ENCODE measurements at places on chromosomes 1 and 21.

GRCh38 chr21:43348170-43348766 lies 78.7 kb downstream of the SIK1 start:
- no peaks in the 10 kb centered on the region for H3K36me3 ChIP-seq
- peaks cover 4% of the 10 kb centered on the region for H3K4me1 ChIP-seq
- no peak overlapping the region for H3K4me3 ChIP-seq
- DNase-seq, result no peak

- no peaks in the 10 kb centered on the region for H3K27me3 ChIP-seq
- no peak overlapping the region for H3K4me3 ChIP-seq
- peaks cover 10% of the 10 kb centered on the region for H3K36me3 ChIP-seq
- no peak for DNase-seq
- no peak overlapping the region for H3K27ac ChIP-seq
These were observed 68.0 kb upstream of the TRAPPC10 start for GRCh38 chr21:43944078-43944633.

- DNase-seq, result no peak
- no peak overlapping the region for H3K27ac ChIP-seq
These were observed 170.4 kb downstream of the PTPRC start for GRCh38 chr1:198809247-198809646.

DNA sequence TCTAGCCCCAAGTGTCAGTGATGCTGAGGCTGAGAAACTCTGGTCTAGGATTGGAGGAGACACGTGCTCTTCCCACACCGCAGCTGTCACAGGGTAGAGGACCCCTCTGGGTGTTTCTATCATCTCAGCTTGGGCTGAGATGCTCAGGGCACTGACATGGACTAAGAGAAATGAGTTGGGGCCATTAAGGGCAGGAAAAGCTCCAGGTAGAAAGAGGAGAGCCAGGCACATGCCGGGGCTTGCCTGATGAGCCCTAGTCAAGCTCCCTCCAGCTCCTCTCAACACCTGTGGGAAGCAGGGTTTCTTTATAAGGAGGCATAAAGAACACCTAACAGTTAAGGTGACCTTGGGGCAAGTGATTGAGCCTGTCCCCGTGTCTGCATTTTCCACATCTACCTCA lies 17.3 kb downstream of the ABCA4 start:
- no peaks in the 10 kb centered on the region for H3K36me3 ChIP-seq
- DNase-seq, result no peak

GRCh38 chr1:1337793-1338147 lies 6.7 kb downstream of the TAS1R3 start:
- peak; percentile 36 for DNase-seq
- H3K27me3 ChIP-seq, result no peaks in the 10 kb centered on the region
- H3K4me1 ChIP-seq, result no peaks in the 10 kb centered on the region
- peak overlapping the region; percentile 34 for H3K27ac ChIP-seq
- no peaks in the 10 kb centered on the region for H3K36me3 ChIP-seq

GRCh38 chr1:39933956-39934941 lies 20.7 kb upstream of the MFSD2A start:
- H3K4me3 ChIP-seq, result no peak overlapping the region
- no peaks in the 10 kb centered on the region for H3K27me3 ChIP-seq
- H3K4me1 ChIP-seq, result no peaks in the 10 kb centered on the region

DNA sequence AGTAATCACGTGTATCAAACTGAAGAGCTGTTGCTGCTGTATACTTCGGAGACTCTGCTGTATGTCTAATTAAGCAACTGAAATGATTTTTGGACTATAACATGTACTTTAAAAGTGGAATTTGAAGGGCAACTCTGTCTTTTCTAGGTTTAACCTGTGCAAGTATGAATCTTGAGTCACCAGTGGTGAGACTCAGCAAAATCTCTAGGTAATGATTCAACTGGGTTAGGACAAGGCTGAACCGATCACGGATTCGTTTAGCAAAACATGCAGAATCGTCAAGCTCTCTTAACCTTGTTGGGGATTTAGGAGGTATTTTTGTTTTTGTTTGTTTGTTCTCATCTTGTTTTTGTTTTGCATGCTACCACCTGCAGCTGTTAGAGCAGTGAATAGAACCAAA lies 149.6 kb downstream of the CYYR1 start:
- no peak overlapping the region for H3K27ac ChIP-seq
- no peak overlapping the region for H3K4me3 ChIP-seq
- no peaks in the 10 kb centered on the region for H3K4me1 ChIP-seq
- no peaks in the 10 kb centered on the region for H3K36me3 ChIP-seq
- DNase-seq, result no peak
- H3K27me3 ChIP-seq, result peaks cover 4% of the 10 kb centered on the region

- H3K4me1 ChIP-seq, result no peaks in the 10 kb centered on the region
- H3K27me3 ChIP-seq, result no peaks in the 10 kb centered on the region
- H3K36me3 ChIP-seq, result no peaks in the 10 kb centered on the region
These were observed 313.1 kb upstream of the TMPRSS15 start for GRCh38 chr21:18716578-18717138.

GRCh38 chr1:168470901-168471431 lies 72.8 kb downstream of the XCL2 start:
- no peak overlapping the region for H3K4me3 ChIP-seq
- no peaks in the 10 kb centered on the region for H3K27me3 ChIP-seq
- peak overlapping the region; percentile 20 for H3K27ac ChIP-seq
- H3K4me1 ChIP-seq, result peaks cover 51% of the 10 kb centered on the region
- peaks cover 8% of the 10 kb centered on the region for H3K36me3 ChIP-seq

DNA sequence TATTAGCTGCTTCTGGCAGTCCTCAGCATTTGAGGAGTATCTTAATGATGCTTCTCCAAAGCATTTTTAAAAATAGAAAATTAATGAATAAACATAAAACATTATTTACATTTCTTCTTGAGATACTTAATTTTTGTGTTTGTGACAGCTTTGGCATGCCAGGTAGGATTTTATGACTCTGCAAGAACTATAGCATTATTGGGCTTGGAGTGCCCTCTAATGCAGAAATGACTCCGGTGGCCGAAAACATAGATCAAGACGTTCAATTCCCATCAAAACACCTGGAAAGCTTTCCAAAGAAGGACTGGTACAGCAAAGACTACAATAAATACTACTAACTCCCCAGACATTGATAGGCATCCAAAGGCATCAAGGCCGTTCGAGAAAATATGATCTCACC lies 366.4 kb upstream of the CXADR start:
- H3K36me3 ChIP-seq, result no peaks in the 10 kb centered on the region
- no peak overlapping the region for H3K27ac ChIP-seq
- H3K4me1 ChIP-seq, result no peaks in the 10 kb centered on the region
- no peaks in the 10 kb centered on the region for H3K27me3 ChIP-seq

- no peaks in the 10 kb centered on the region for H3K27me3 ChIP-seq
- no peak for DNase-seq
- H3K4me1 ChIP-seq, result no peaks in the 10 kb centered on the region
- H3K27ac ChIP-seq, result no peak overlapping the region
- no peaks in the 10 kb centered on the region for H3K36me3 ChIP-seq
These were observed 163.0 kb downstream of the ADGRL4 start for GRCh38 chr1:78843546-78843945.

DNA sequence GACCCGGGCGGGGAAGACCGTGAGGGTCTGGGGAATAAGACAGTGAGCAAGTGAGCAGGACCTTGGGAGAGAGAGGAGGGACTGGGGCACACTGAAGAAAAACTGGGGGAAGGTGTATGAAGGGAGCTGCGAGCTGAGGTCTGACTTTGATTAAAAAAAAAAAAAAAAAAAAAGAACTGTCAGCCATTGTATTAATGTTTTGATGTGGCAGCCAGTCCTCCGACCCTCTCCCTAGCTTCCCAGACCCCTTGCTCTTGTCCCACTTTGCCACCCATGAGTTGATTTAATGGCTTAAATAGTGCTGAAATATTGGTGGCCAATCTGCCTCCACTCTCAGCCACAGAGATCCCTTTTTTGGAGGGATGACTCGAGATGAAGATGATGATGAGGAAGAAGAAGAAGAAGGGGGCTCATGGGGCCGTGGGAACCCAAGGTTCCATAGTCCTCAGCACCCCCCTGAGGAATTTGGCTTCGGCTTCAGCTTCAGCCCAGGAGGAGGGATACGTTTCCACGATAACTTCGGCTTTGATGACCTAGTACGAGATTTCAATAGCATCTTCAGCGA lies 652 bp downstream of the HAX1 start:
- H3K36me3 ChIP-seq, result peaks cover 16% of the 10 kb centered on the region
- no peak for DNase-seq
- peak overlapping the region; percentile 95 for H3K4me3 ChIP-seq
- H3K27ac ChIP-seq, result peak overlapping the region; percentile 99

GRCh38 chr1:107914119-107914765 lies 50.7 kb downstream of the VAV3 start:
- H3K4me3 ChIP-seq, result no peak overlapping the region
- H3K4me1 ChIP-seq, result peaks cover 22% of the 10 kb centered on the region
- peaks cover 10% of the 10 kb centered on the region for H3K36me3 ChIP-seq
- no peaks in the 10 kb centered on the region for H3K27me3 ChIP-seq
- DNase-seq, result no peak

DNA sequence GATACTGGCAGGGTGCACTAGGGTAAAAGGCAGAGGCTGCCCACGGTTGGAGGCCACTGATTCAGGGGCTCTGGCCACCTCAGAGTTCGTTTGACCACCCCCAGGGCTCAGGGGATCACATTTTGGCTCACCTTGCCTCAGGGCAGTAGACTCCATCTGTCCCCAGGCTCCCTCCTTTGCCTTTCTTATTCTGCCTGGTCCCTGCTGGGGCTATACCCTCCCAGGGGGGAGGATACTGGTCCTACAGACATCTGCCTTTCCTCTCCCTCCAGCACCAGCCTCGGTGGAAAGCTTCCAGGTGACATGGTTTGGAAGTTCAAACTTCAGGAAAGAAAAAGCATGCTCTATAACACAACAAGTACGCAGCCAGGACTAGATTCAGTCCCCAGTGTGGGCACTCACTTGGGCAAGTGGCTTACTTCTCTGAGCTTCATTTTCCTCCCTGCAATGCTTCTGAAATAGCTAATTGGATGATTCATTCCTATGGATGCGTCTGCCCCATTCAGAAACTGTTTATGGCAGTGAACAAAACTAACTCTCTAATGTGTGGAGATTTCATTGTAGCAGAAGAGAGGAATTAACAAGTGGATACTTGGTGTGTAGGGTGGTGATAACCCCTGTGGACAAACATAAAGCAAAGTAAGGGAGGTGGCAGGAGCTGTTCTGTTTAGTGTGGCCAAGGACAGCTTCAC lies 154.8 kb downstream of the TRABD2B start:
- no peak for DNase-seq
- H3K27me3 ChIP-seq, result peaks cover 17% of the 10 kb centered on the region
- H3K4me3 ChIP-seq, result no peak overlapping the region
- H3K27ac ChIP-seq, result no peak overlapping the region
- no peaks in the 10 kb centered on the region for H3K4me1 ChIP-seq
- no peaks in the 10 kb centered on the region for H3K36me3 ChIP-seq

DNA sequence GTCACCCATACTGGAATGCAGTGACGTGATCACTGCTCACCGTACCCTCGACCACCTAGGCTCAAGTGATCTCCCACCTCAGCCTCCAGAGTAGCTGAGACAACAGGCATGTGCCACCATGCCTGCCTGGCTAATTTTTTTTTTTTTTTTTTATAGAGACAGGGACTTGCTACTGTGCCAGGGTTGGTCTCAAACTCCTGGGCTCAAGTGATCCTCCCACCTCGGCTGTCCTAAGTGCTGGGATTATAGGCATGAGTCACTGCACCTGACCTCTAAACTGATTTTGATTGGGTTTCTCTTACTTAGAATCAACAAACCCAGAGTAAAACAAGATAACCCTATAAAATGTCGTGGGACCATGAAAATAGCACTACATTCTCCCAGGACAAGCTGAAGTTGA lies 112.0 kb downstream of the UBE2U start:
- H3K27ac ChIP-seq, result no peak overlapping the region
- peaks cover 4% of the 10 kb centered on the region for H3K27me3 ChIP-seq
- no peak overlapping the region for H3K4me3 ChIP-seq
- H3K36me3 ChIP-seq, result no peaks in the 10 kb centered on the region
- H3K4me1 ChIP-seq, result no peaks in the 10 kb centered on the region

DNA sequence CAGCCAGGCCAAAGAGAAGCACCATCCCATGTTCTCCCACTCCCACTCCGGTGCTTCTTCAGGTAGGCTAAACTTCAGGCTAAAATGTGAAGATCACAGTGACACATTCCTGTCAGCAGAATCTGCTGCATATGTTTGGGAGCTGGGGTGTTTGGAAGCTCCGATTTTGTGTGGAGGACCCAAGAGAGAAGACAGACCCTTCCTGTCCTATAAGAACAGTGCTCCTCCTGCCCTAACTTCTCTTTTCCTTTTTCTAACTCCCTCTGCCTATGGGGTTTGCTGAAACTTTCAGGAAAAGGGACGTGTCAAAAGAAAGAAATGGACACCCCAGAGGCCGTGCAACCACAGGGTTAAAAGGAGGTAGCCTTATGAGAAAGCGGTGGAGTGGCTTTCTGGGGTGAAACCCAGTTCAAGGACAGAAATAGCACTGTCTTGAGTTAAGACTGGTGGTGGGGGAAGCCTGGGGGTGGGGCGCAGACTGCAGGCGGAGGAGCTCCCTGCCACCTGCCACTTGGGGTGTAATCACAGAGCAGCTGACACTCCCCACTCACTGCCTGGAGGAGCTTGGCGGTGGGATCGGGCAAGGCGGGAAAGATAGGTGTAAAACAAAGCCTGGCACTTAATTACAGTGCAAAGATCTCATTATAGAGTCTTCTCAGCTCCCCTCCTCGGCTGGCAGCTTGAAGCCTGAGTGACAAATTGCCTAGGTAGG lies 645 bp upstream of the TLR5 start:
- H3K36me3 ChIP-seq, result no peaks in the 10 kb centered on the region
- no peaks in the 10 kb centered on the region for H3K27me3 ChIP-seq
- peak; percentile 31 for DNase-seq
- peak overlapping the region; percentile 87 for H3K4me3 ChIP-seq

GRCh38 chr1:204224655-204225054 lies 10.9 kb upstream of the GOLT1A start:
- no peaks in the 10 kb centered on the region for H3K4me1 ChIP-seq
- H3K36me3 ChIP-seq, result no peaks in the 10 kb centered on the region
- DNase-seq, result no peak
- H3K27me3 ChIP-seq, result no peaks in the 10 kb centered on the region
- H3K27ac ChIP-seq, result no peak overlapping the region

- H3K4me3 ChIP-seq, result peak overlapping the region; percentile 73
- H3K27ac ChIP-seq, result peak overlapping the region; percentile 93
- no peaks in the 10 kb centered on the region for H3K27me3 ChIP-seq
- H3K4me1 ChIP-seq, result peaks cover 61% of the 10 kb centered on the region
- H3K36me3 ChIP-seq, result no peaks in the 10 kb centered on the region
- DNase-seq, result no peak
These were observed 55.9 kb downstream of the CD58 start for GRCh38 chr1:116514708-116515525.
